ENCODE measurements at places on chromosomes 11 and 22.

DNA sequence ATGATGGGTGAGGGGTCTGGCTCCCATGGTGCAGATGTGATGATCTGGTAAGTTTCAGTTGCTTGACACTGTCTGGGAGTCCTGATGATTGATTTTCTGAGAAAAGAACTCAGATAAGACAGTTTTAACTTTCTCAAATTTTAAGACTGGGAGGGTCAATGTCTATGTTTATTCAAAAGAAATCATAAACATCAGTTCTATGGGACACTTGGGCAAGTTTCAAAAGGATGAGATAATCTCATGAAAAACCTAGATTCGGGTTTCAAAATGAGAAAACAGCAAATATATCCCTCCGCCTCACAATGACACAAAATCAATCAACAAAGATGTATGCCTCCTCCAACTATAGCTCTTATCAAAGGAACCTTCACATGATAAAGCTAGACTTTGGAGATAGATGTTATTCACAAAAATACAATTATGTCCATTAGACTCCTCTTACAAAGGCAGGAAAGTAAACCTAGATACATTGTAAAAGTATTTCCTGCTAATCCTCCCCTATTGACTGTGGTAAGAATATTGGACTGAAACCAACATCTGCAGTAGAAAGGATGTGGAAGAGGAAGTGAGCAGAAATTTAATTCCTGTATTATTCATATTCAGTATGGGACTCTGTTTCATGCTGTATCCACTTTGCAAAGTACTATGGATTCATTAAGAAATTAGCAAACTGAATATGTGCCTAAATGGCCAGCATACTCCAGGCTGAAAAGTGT is 21.6 kb downstream of the SVIP start:
- DNase-seq: peak; percentile 29

GRCh38 chr11:8719211-8719649 is 36.6 kb downstream of the RPL27A start:
- DNase-seq: peak; percentile 99

DNA sequence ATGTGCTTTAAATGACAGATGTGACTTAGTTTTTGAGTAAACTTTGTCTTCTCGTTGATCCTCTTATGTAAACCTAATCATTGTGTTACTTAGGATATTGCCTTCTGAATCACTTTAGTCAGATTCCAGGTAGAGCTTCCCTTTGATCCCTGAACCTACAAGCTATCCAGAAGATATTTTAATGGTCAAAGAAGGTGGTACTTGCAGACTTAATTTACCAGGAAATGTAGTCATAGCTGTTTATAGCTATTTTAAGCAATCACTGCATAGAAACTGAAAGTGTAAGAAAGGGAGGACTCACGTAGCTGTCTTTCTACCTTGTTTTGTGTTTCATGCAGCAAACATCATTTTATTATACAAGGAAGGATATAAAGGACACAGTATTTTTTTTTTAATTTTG is 189.5 kb downstream of the DDX10 start:
- no peak for DNase-seq

DNA sequence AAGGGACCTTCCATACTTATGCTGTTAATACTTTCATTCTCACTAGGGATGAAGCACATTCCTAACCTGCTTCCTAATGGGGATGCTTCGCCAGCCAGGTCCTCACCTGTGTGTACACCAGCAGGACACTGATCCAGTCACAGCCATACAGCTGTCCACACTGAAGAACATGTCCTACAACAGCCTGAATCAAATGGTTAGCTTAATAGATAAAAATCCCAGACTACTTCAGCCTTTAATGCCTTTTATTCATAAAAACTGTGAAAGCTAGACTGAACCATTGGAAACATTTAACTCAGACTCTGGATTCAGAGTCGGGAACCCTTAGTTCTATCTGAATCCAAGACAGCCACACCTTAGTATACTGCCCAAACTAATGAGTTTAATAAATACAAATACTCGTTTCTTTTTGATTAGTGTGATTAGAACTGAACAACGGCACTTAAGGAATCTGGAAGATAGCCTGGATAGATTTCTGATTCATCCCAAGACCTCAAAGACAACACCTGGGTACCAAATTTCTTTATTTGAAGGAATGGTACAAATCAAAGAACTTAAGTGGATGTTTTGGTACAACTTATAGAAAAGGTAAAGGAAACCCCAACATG is 3.3 kb downstream of the FTH1 start:
- DNase-seq: no peak

- DNase-seq: no peak
Observed at GRCh38 chr11:73680687-73681086, 34.3 kb downstream of the PLEKHB1 start.

- DNase-seq: no peak
Observed at GRCh38 chr11:17781626-17782025, 47.0 kb downstream of the KCNC1 start.

DNA sequence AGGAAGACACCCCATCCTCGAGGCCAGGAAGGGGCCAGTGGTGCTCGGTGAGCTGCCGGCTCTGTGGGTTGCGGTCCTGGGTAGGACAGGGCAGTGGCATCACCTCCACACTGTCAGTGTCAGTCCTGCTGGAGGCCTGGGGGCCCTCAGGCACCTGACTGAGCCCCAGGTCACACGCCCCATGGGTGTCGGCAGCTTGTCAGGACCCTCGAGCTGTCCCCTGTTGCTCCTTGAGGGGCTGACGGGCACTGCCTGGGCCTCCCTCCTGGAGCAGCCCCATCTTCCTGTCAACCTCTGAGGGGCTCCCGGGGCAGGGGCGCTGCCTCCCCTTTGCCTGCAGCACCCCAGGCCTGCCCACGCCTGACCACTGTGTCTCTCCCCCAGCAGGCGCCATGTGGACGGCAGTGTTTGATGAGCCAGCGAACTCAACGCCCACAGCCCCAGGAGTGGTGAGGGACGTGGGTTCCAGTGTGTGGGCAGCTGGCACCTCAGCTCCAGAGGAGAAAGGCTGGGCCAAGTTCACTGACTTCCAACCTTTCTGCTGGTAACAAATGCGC is 35.4 kb downstream of the SBF1 start:
- no peak for DNase-seq

DNA sequence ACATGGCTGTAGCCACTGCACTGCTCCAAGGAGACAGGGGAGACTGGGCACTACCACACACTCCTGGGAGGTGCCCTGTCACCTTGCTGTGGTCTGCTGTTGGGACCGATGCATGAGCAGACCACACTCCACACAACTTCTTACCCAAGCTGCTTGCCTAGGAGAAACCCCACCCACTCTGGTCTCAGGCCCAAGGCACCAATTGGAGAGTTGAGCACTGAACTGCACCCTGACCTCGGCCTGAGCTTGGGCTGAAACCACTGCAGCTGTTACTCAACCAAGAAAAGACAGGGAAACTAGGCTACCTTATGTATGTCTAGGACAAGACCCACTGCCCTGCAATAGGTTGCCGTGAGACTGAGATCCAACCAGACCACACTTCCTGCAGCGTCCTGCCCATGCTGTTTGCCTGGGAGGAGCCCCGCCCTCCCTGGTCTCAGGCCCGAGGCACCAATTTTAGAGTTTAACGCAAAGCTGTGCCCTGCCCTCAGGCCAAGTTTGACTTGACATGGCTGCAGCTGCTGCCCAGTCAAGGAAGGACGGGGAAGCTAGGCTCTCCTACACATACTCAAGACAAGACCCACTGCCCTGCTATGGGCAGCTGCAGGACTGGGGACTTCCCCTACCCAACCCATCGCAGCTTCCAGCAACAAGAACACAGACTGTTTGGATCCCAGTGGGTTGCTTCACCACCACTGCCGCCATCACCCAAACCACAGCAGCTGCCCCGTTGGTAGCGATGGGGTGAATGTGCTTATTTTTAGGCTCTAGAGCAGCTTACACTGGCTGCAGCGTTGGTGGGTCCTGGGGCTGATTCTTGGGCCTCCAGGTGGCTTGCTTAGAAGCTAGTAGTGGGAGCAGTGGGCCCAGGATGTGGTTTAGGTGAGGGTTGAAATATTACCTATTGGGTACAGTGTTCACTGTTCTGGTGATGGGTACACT is 66.8 kb downstream of the BRD1 start:
- DNase-seq: no peak

DNA sequence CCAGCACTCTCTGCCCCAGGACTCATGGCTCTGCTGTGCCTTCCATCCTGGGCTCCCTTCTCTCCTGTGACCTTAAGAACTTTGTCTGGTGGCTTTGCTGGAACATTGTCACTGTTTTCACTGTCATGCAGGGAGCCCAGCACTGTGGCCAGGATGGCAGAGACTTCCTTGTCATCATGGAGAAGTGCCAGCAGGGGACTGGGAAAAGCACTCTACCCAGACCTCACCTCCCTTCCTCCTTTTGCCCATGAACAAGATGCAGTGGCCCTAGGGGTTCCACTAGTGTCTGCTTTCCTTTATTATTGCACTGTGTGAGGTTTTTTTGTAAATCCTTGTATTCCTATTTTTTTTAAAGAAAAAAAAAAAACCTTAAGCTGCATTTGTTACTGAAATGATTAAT is 2.9 kb upstream of the TTC36 start:
- DNase-seq: no peak

GRCh38 chr22:19012308-19012986 is 76.4 kb upstream of the PRODH start:
- no peak for DNase-seq

GRCh38 chr11:86212019-86212611 is 32.4 kb upstream of the EED start:
- no peak for DNase-seq

All from fibroblast of skin of scalp (primary cell).